ENCODE measurements at places on chromosomes 11 and 22.

GRCh38 chr11:12179019-12179418 is 68.6 kb downstream of the MICAL2 start:
- DNase-seq: no peak
- no peak overlapping the region for H3K4me3 ChIP-seq
- peak overlapping the region; percentile 82 for H3K27ac ChIP-seq
- peaks cover 39% of the 10 kb centered on the region for H3K4me1 ChIP-seq

DNA sequence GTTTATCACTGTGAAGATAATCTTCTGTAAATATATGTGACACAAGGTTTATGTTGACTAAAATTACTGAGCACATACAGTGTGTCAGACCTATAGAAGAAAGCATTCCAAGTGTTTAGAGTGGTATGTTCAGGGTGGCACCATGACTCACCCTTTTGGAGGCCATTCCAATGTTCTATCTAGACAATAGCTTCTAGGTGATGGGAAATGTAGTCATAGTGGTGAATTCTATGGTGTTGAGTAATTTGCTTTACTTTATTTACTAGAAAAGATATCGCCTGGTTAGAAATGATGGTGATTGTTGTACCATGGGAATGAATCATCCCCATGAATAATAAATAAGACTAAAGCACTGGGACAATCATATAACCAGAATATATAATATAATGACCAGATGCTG is 72.9 kb upstream of the OR4C15 start:
- DNase-seq: no peak
- H3K4me1 ChIP-seq: no peaks in the 10 kb centered on the region
- H3K4me3 ChIP-seq: no peak overlapping the region

GRCh38 chr11:125945797-125946520 is at the start of gene VSIG10L2:
VSIG10L2 (plus strand) TSS chr11:125946044; CDS start chr11:125946056, 12 bp downstream.
- no peaks in the 10 kb centered on the region for H3K27me3 ChIP-seq
- no peaks in the 10 kb centered on the region for H3K36me3 ChIP-seq
- no peak for DNase-seq
- no peak within 1 kb of the TSS for H3K27ac ChIP-seq
- no peak within 1 kb of the TSS for H3K4me3 ChIP-seq

DNA sequence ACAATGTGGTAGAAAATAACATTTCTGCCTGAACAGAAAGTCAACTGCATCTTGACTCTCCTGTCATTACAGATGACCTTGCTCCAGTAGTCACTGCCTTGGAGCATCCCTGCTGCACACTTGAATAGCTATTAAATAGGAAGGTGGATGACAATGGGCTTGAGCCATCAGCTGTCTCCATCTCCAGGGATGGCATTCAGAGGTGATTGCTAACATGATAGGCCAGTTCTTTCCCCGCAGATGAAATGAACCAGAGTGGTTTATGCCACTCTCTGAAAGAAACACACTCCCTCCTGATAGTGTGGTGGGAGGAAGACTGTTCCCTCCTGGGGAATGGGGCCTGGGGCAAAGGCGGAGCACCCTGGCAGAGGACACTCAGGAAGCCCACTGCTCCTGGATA is 57.1 kb upstream of the OLFML1 start:
- DNase-seq: no peak
- H3K4me3 ChIP-seq: no peak overlapping the region
- H3K4me1 ChIP-seq: no peaks in the 10 kb centered on the region
- H3K27ac ChIP-seq: no peak overlapping the region
- no peaks in the 10 kb centered on the region for H3K27me3 ChIP-seq

- H3K4me1 ChIP-seq: no peaks in the 10 kb centered on the region
- H3K4me3 ChIP-seq: no peak overlapping the region
- no peaks in the 10 kb centered on the region for H3K27me3 ChIP-seq
- DNase-seq: no peak
- no peaks in the 10 kb centered on the region for H3K36me3 ChIP-seq
These were observed 1513.3 kb downstream of the FAM181B start for GRCh38 chr11:81220146-81220895.

DNA sequence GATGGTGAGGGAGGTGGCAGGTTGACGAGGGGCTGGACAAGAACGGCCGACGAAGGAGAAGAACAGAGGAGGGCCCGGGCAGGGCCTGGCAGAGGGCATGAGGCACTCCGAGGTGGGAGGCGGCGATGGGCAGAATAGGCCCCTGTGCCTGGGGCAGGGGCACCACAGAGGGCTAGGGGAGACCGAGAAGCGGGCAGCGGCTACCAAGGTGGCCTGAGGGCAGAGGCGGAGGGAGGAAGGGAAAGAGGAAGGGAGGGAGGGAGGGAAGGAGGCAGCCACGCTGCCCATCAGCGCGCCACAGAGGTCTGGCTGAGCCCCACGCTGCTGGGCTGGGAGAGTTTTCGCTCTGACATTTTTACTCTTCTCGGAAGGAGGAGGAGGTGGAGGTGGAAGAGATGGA is 11.3 kb downstream of the LSP1 start:
- H3K27ac ChIP-seq: peak overlapping the region; percentile 90
- H3K4me3 ChIP-seq: peak overlapping the region; percentile 52
- H3K27me3 ChIP-seq: no peaks in the 10 kb centered on the region
- peaks cover 37% of the 10 kb centered on the region for H3K4me1 ChIP-seq

GRCh38 chr11:24885580-24886173 is 388.8 kb downstream of the LUZP2 start:
- H3K27me3 ChIP-seq: no peaks in the 10 kb centered on the region
- no peak overlapping the region for H3K27ac ChIP-seq
- DNase-seq: no peak
- H3K4me1 ChIP-seq: no peaks in the 10 kb centered on the region
- no peak overlapping the region for H3K4me3 ChIP-seq
- H3K36me3 ChIP-seq: no peaks in the 10 kb centered on the region

GRCh38 chr11:31817054-31817620 is 6.0 kb upstream of the PAX6 start:
- peaks cover 43% of the 10 kb centered on the region for H3K27me3 ChIP-seq
- DNase-seq: no peak
- no peaks in the 10 kb centered on the region for H3K36me3 ChIP-seq
- H3K4me1 ChIP-seq: peaks cover 52% of the 10 kb centered on the region

- no peak overlapping the region for H3K27ac ChIP-seq
- no peaks in the 10 kb centered on the region for H3K4me1 ChIP-seq
- no peaks in the 10 kb centered on the region for H3K27me3 ChIP-seq
- H3K4me3 ChIP-seq: no peak overlapping the region
- H3K36me3 ChIP-seq: no peaks in the 10 kb centered on the region
These were observed 64.6 kb upstream of the PTPRJ start for GRCh38 chr11:47915783-47916182.

- H3K27me3 ChIP-seq: no peaks in the 10 kb centered on the region
- no peak overlapping the region for H3K27ac ChIP-seq
- no peaks in the 10 kb centered on the region for H3K36me3 ChIP-seq
- H3K4me1 ChIP-seq: no peaks in the 10 kb centered on the region
These were observed 106.4 kb upstream of the KIRREL3 start for GRCh38 chr11:127106938-127107337.

DNA sequence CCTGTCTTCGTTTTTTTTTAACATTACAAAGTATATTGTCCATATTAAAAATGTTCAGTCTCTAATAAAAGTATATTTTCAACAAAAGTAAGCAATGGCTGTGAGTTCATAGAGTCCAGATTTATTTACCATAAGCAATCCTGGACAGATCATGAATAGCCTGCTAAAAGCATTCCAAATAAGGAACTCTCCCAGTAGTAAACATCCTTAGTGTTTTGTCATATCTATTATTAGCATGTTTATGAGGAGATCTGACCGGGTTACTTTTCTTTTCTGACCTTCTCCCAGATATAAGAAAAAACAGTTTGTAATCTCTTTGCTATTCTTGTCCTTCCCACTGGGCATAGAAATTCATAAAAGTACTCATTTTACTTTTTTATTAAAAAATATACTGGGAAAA is 403.9 kb upstream of the ANO3 start:
- H3K4me3 ChIP-seq: no peak overlapping the region
- no peaks in the 10 kb centered on the region for H3K27me3 ChIP-seq
- no peak overlapping the region for H3K27ac ChIP-seq
- H3K4me1 ChIP-seq: no peaks in the 10 kb centered on the region

DNA sequence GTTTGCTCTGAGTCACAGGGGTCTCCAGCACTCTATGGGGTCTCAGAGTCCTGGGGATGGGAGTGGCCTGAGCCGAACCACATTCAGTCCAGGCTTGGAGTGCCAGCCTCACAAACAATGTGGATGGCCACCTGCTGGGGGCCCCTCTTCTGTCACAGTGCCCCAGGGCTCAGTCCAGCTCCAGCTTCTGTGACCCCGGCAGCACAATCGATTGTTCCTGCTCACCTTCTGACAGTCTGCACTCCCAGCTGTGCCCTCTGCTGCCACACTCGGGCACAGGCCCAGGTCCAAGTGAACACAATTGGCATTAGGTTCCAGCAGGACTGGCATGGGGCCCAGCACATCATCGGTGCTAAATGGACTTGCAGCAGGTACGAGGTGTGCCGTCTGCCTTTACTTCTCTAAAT is 84.8 kb downstream of the TP53I11 start:
- H3K27ac ChIP-seq: no peak overlapping the region
- DNase-seq: no peak
- H3K36me3 ChIP-seq: no peaks in the 10 kb centered on the region
- no peak overlapping the region for H3K4me3 ChIP-seq
- no peaks in the 10 kb centered on the region for H3K27me3 ChIP-seq

DNA sequence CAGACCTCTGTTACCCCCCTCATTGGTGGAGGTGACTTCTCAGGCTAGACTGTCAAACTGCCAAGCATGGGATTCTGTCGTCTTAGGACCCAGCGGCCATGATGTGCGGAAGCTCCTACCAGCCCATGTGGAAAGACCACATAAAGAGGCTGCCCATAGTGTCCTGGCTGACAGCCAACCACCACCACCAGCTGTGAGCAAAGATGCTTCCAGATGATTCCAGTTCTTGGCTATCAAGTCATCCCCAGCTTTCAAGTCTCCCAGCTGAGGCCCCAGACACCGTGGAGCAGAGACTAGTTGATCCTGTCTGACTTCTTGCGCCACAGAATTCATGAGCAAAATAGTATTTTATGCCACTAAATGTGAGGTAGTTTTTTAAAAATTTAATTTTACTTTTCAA is 32.9 kb downstream of the SCUBE1 start:
- H3K27ac ChIP-seq: no peak overlapping the region
- no peaks in the 10 kb centered on the region for H3K36me3 ChIP-seq
- DNase-seq: no peak
- H3K4me1 ChIP-seq: peaks cover 11% of the 10 kb centered on the region
- no peak overlapping the region for H3K4me3 ChIP-seq
- no peaks in the 10 kb centered on the region for H3K27me3 ChIP-seq

GRCh38 chr11:11074686-11075335 is 217.0 kb upstream of the ZBED5 start:
- H3K4me1 ChIP-seq: no peaks in the 10 kb centered on the region
- H3K36me3 ChIP-seq: no peaks in the 10 kb centered on the region
- no peak overlapping the region for H3K27ac ChIP-seq

GRCh38 chr11:86370922-86371594 is 3.6 kb upstream of the CCDC81 start:
- no peaks in the 10 kb centered on the region for H3K4me1 ChIP-seq
- no peak overlapping the region for H3K4me3 ChIP-seq
- no peak overlapping the region for H3K27ac ChIP-seq
- DNase-seq: no peak

- H3K4me1 ChIP-seq: no peaks in the 10 kb centered on the region
- DNase-seq: no peak
- H3K4me3 ChIP-seq: no peak overlapping the region
- H3K36me3 ChIP-seq: no peaks in the 10 kb centered on the region
These were observed 79.7 kb downstream of the FDX1 start for GRCh38 chr11:110509472-110509871.

DNA sequence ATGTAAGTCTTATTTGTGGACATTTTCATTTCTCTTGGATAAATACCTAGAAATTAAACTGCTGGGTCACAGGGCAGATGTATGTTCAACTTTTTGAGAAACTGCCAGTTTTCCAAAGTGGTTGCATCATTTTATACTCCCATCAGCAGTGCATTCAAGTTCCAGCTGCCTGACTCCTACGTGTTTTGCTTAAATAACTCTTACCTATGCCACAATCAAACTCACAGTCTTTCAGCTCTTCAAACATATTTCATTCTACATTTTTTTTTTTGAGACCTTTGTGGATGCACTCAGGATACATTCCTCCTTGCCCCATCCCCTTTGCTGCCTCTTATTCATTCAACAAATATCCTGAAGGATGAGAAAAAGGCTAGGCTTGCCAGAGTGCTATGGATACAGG is 9.2 kb downstream of the TCF20 start:
- no peak for DNase-seq
- no peak overlapping the region for H3K27ac ChIP-seq
- H3K4me1 ChIP-seq: peaks cover 11% of the 10 kb centered on the region
- H3K36me3 ChIP-seq: no peaks in the 10 kb centered on the region
- H3K4me3 ChIP-seq: no peak overlapping the region
- H3K27me3 ChIP-seq: no peaks in the 10 kb centered on the region

- no peaks in the 10 kb centered on the region for H3K4me1 ChIP-seq
- no peaks in the 10 kb centered on the region for H3K36me3 ChIP-seq
- no peaks in the 10 kb centered on the region for H3K27me3 ChIP-seq
- no peak overlapping the region for H3K27ac ChIP-seq
These were observed 1.9 kb upstream of the OR51A2 start for GRCh38 chr11:4957396-4957795.

DNA sequence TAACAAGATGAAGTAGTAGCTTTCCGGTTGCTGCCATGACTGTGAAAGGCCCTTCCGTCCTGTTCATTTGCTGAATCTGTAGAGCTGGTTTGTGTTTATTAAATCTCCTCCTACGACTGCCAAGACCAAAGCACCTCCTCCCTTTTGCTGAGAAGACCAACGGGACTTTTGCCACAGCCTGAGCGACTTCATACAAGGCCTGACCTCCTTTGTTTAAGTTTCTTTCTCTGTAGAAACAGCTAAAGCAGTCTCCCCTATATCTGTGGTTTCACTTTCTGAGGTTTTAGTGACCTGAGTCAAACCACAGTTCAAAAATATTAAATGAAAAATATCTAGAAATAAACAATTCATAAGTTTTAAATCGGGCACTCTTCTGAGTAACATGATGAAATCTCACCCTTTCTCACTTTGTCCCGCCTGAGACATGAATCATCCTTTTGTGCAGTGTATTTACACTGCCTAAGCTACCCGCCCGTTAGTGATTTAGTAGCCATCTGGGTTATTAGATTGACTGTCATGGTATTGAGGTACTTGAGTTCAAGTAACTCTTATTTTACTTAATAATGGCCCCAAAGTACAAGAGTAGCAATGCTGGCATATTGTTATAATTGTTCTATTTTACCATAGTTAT is 119.1 kb upstream of the LRRC4C start:
- H3K4me3 ChIP-seq: no peak overlapping the region
- no peaks in the 10 kb centered on the region for H3K4me1 ChIP-seq
- no peak for DNase-seq
- no peaks in the 10 kb centered on the region for H3K36me3 ChIP-seq

GRCh38 chr11:6601041-6601461 is 2.4 kb downstream of the RRP8 start:
- peaks cover 24% of the 10 kb centered on the region for H3K36me3 ChIP-seq
- DNase-seq: no peak

GRCh38 chr11:19187833-19188258 is 13.9 kb downstream of the CSRP3 start:
- no peaks in the 10 kb centered on the region for H3K4me1 ChIP-seq
- DNase-seq: no peak
- H3K27me3 ChIP-seq: no peaks in the 10 kb centered on the region
- no peak overlapping the region for H3K4me3 ChIP-seq
- H3K36me3 ChIP-seq: no peaks in the 10 kb centered on the region
